ENCODE measurements at places on chromosomes 2 and 18.

GRCh38 chr2:215590010-215590745 lies 154.3 kb upstream of the FN1 start:
- no peak for DNase-seq
- no peak overlapping the region for H3K27ac ChIP-seq
- no peaks in the 10 kb centered on the region for H3K4me1 ChIP-seq
- H3K27me3 ChIP-seq, result no peaks in the 10 kb centered on the region
- H3K36me3 ChIP-seq, result no peaks in the 10 kb centered on the region

- H3K4me1 ChIP-seq, result no peaks in the 10 kb centered on the region
- no peak overlapping the region for H3K4me3 ChIP-seq
- no peaks in the 10 kb centered on the region for H3K27me3 ChIP-seq
- DNase-seq, result no peak
Observed at GRCh38 chr18:80188643-80189530, 58.4 kb downstream of the PARD6G start.

- H3K36me3 ChIP-seq, result no peaks in the 10 kb centered on the region
- no peak overlapping the region for H3K27ac ChIP-seq
- H3K4me3 ChIP-seq, result no peak overlapping the region
- peaks cover 4% of the 10 kb centered on the region for H3K4me1 ChIP-seq
- H3K27me3 ChIP-seq, result no peaks in the 10 kb centered on the region
Observed at GRCh38 chr18:64167408-64167925, 18.6 kb upstream of the LINC00305 start.

DNA sequence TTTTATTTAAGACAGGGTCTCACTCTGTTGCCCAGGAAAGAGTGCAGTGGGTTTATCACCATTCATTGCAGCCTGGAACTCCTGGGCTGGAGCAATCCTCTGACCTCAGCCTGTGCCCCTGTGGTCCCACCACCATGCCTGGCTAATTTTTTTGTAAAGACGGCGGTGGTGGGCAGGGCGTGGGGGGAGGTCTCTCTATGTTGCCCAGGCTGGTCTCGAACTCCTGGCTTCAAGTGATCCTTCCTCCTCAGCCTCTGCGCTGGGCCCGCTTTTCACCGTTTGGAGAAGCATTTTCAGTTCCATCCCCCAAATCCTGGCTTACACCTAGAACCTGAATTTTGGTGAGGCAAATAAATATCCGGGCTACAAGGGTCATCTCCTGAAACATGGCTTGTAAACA lies 1.4 kb upstream of the ATP5F1A start:
- H3K27ac ChIP-seq, result no peak overlapping the region
- H3K36me3 ChIP-seq, result peaks cover 6% of the 10 kb centered on the region
- peaks cover 16% of the 10 kb centered on the region for H3K4me1 ChIP-seq
- no peaks in the 10 kb centered on the region for H3K27me3 ChIP-seq
- H3K4me3 ChIP-seq, result no peak overlapping the region

DNA sequence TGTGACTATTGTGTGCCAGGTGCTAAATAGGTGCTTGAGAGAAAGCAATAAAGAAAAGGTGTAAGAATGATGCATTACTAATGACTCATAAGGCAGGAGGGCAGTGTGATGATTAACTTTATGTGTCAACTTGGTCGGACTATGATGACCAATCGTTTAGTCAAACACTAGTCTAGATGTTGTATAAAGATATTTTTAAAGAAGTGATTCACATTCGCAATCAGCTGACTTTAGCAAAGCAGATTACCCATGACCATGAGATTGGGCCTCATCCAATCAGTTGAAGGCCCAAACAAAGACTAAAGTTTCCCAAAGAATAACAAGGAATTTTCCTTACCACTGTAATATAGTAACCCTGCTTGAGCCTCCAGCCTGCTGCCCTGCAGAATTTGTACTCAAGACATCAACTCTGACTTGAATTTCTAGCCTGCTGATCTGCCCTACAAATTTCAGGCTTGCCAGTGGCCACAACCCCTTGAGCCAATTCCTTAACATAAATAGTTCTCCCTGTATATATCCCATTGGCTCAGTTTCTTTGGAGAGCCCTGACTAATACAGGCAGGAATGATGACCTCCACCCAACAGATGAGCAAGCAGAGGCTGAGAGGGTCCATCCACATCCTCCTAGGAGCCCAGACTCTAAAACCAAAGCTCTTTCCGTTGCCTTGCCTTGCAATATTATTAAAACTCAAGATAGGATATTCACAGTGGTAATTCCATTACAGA lies 132.6 kb downstream of the ACTR3 start:
- H3K27me3 ChIP-seq, result no peaks in the 10 kb centered on the region
- DNase-seq, result peak; percentile 18
- H3K4me3 ChIP-seq, result no peak overlapping the region
- no peak overlapping the region for H3K27ac ChIP-seq

DNA sequence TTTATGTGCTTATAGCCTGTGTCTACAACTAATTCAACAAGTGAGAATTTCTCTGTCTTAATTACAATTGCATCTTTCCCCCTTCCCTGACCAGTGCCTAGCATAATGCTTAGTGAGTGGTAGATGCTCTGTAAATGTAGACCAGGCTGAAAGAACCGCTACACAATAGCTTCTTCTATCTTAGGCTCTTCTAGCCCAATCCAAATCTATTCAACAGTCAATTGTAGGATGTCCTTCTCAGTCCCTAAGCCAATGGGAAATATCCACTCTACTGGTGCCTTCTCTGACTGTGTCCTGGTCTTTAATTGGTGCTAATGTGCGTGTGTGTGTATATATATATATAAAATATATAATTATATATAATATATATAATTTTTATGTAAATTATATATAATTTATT lies 34.1 kb upstream of the GCC2 start:
- no peaks in the 10 kb centered on the region for H3K36me3 ChIP-seq
- no peaks in the 10 kb centered on the region for H3K27me3 ChIP-seq
- no peaks in the 10 kb centered on the region for H3K4me1 ChIP-seq

GRCh38 chr18:10317864-10318690 lies 136.4 kb upstream of the APCDD1 start:
- DNase-seq, result no peak
- H3K27me3 ChIP-seq, result no peaks in the 10 kb centered on the region
- H3K4me3 ChIP-seq, result no peak overlapping the region
- H3K36me3 ChIP-seq, result no peaks in the 10 kb centered on the region
- no peak overlapping the region for H3K27ac ChIP-seq
- H3K4me1 ChIP-seq, result no peaks in the 10 kb centered on the region

DNA sequence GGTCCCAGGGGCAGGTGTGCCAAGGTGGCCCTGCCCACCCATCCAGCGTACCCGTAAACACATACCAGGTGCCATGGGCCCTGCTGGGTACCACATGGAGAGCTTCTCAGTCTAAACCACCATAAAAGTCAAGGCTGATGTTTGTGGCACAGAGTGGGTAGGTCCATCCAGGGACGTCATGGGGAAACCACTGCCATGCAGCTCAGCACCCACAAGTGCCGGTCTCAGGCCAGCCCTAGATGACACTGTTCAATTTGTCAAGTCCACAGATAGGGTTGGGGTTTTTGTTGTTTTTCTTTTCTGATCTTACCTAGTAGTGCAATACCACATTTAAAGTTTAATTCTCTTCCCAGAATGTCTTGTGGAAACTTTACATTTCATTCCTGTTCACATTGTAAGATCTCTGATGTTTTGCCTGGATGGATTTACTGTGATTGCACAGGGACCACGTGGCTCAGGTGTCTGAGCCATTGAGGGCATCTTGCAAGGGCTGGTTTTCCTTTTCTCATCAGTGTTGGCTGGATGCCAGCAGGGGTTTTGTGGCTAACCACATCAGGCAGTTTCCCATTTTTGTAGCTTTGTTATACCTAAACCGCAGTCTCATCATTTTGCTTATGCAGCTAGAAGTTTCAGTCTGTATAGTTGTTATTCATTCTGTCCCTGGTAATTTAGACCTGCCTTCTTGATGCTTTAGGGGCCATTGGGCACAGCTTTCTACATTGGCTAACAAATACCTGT lies 64.7 kb downstream of the STK25 start:
- no peaks in the 10 kb centered on the region for H3K27me3 ChIP-seq
- H3K27ac ChIP-seq, result no peak overlapping the region
- H3K36me3 ChIP-seq, result peaks cover 5% of the 10 kb centered on the region

GRCh38 chr2:23367760-23368159 lies 17.2 kb upstream of the KLHL29 start:
- H3K27ac ChIP-seq, result no peak overlapping the region
- no peaks in the 10 kb centered on the region for H3K36me3 ChIP-seq

DNA sequence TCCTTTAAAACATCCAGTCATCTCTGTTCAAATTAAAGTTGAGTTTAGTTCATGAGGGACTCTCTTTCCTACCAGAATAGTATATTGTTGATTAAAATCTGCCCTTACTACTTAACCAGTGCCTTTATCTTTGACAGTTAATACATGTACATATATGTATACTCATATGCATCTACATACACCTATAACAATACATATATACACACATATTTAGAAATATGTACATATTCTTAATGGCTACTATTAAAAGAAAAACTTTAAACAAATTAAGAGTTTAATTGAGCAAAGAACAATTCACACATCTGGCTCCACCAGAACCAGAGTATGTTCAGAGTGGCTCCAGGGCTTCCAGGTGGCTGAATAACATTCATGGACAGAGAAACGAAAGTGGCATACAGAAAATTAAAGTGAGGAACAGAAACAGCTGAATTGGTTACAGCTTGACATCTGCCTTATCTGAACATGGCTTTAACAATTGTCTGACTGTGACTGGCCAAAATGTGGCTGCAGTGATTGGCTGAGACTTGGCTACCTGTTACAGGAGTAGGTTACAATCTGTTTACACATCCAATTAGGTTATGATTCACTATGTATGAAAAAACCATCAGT lies 38.8 kb downstream of the ZNF519 start:
- H3K36me3 ChIP-seq, result no peaks in the 10 kb centered on the region
- DNase-seq, result no peak
- H3K4me1 ChIP-seq, result no peaks in the 10 kb centered on the region

DNA sequence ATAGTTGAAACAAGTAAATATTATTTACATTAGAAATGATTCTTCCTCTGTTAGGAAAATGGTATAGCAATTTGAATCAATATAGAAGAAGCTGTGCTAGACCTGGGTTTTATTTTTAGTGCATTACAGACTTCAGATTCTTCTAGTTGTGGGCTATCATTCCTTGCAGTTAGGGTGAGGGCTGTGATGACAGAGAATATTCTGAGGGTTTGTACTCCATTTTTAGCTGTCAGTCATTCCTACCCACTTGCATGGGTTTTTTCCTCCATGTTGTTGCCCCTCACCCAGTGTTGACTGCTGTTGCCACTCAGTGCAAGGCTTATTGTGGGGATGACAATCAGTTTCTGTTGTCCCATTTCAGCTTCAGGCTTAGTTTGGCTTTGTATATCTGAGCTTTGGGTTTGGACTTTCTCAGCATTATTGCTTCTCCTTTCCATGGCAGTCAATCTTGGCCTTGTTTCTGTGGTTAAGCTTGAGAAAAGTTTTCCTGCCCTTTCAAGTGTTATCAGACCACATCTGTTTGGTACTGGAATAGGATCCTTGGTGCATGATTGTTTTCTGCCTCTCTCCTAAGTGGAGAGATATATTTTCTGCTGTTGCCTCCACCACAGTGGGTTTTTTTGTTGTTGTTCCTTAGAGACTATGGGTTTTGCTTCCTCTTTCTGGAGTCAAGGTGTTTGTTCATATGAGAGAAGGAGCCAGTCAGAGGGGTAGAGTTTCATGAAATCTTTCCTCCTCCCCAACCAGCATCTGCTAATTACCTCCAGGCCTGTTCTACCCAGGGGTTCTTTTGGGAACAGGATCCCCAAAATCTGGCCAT lies 312.7 kb upstream of the CWC22 start:
- no peaks in the 10 kb centered on the region for H3K27me3 ChIP-seq
- H3K36me3 ChIP-seq, result no peaks in the 10 kb centered on the region
- no peak overlapping the region for H3K4me3 ChIP-seq
- DNase-seq, result no peak
- H3K4me1 ChIP-seq, result no peaks in the 10 kb centered on the region
- H3K27ac ChIP-seq, result no peak overlapping the region

- peaks cover 7% of the 10 kb centered on the region for H3K4me1 ChIP-seq
- H3K27me3 ChIP-seq, result no peaks in the 10 kb centered on the region
- H3K36me3 ChIP-seq, result no peaks in the 10 kb centered on the region
- DNase-seq, result no peak
Observed at GRCh38 chr2:231197706-231198290, 633 bp upstream of the ARMC9 start.

GRCh38 chr2:18800240-18800971 lies 211.0 kb upstream of the NT5C1B start:
- no peaks in the 10 kb centered on the region for H3K36me3 ChIP-seq
- no peaks in the 10 kb centered on the region for H3K27me3 ChIP-seq
- H3K27ac ChIP-seq, result peak overlapping the region; percentile 70
- H3K4me3 ChIP-seq, result no peak overlapping the region

GRCh38 chr2:102480285-102481195 lies 7.5 kb downstream of the SLC9A4 start:
- no peak overlapping the region for H3K4me3 ChIP-seq
- no peaks in the 10 kb centered on the region for H3K4me1 ChIP-seq
- no peak overlapping the region for H3K27ac ChIP-seq
- no peaks in the 10 kb centered on the region for H3K27me3 ChIP-seq

- H3K4me1 ChIP-seq, result no peaks in the 10 kb centered on the region
- DNase-seq, result no peak
- H3K36me3 ChIP-seq, result no peaks in the 10 kb centered on the region
Observed at GRCh38 chr18:58309610-58310239, 265.7 kb downstream of the NEDD4L start.

- H3K4me3 ChIP-seq, result no peak overlapping the region
- H3K36me3 ChIP-seq, result no peaks in the 10 kb centered on the region
- H3K27me3 ChIP-seq, result no peaks in the 10 kb centered on the region
- H3K4me1 ChIP-seq, result peaks cover 33% of the 10 kb centered on the region
- DNase-seq, result no peak
- no peak overlapping the region for H3K27ac ChIP-seq
Observed at GRCh38 chr2:28602751-28603639, 107.1 kb downstream of the PLB1 start.

- no peaks in the 10 kb centered on the region for H3K27me3 ChIP-seq
- no peak overlapping the region for H3K27ac ChIP-seq
- H3K4me1 ChIP-seq, result no peaks in the 10 kb centered on the region
- no peak overlapping the region for H3K4me3 ChIP-seq
- H3K36me3 ChIP-seq, result no peaks in the 10 kb centered on the region
Observed at GRCh38 chr2:128682266-128682665, 363.6 kb upstream of the HS6ST1 start.

DNA sequence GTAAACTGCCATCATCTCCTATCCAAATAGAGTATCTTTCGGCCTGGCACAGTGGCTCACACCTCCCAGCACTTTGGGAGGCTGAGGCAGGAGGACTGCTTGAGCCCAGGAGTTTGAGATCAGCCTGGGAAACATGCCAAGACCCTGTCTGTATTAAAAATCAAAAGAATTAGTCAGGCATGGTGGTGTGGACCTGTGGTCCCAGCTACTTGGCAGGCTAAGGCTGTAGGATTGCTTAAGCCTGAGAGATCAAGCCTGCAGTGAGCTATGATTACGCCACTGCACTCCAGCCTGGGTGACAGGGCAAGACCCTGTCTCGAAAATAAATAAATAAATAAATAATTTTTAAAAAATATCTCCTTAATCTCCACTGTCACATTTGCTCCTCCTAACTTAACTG lies 14.7 kb upstream of the ARPC2 start:
- H3K4me3 ChIP-seq, result no peak overlapping the region
- no peaks in the 10 kb centered on the region for H3K36me3 ChIP-seq
- no peak overlapping the region for H3K27ac ChIP-seq
- H3K4me1 ChIP-seq, result no peaks in the 10 kb centered on the region
- peaks cover 14% of the 10 kb centered on the region for H3K27me3 ChIP-seq
